ENCODE measurements at places on chromosomes 2 and 18.
A peak's percentile ranks its signal among the peaks of the same experiment; 100 is the strongest.

- DNase-seq: no peak
These were observed 35.0 kb downstream of the TMEM177 start for GRCh38 chr2:119713819-119714490.

DNA sequence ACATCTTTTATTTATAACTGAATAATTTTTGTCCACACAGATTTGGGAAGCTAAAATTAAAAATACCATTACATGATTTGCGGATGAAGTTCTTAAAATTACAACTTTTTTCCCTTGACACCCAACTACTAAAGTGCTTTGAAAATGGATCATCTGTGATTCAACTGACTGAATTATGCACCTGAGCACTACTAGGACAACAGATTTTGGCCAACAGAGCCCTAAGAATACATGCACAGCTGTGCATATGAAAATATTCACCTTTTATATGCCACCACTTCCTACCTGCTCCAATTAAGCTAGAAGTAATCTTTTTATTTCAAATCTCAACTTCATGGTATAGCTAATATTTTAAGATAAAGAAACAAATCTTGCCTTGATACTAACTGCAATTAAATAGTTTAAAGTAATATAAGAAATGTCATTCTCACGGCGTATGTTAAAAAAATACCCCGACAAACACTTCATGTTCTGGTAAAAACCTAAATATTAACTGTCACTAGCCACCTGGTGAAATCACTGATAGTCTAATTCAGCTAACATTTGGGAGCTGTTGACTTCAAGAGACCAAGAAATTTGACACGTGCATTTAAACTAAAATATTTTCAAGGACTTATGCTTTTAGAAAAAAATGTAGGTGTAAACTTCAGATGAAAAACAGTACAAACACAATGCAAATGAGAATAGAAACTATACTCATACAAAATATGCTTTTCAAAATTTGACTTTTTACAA lies 153.7 kb downstream of the SRBD1 start:
- no peak for DNase-seq

GRCh38 chr2:39394516-39394961 lies 42.5 kb downstream of the MAP4K3 start:
- DNase-seq: no peak

DNA sequence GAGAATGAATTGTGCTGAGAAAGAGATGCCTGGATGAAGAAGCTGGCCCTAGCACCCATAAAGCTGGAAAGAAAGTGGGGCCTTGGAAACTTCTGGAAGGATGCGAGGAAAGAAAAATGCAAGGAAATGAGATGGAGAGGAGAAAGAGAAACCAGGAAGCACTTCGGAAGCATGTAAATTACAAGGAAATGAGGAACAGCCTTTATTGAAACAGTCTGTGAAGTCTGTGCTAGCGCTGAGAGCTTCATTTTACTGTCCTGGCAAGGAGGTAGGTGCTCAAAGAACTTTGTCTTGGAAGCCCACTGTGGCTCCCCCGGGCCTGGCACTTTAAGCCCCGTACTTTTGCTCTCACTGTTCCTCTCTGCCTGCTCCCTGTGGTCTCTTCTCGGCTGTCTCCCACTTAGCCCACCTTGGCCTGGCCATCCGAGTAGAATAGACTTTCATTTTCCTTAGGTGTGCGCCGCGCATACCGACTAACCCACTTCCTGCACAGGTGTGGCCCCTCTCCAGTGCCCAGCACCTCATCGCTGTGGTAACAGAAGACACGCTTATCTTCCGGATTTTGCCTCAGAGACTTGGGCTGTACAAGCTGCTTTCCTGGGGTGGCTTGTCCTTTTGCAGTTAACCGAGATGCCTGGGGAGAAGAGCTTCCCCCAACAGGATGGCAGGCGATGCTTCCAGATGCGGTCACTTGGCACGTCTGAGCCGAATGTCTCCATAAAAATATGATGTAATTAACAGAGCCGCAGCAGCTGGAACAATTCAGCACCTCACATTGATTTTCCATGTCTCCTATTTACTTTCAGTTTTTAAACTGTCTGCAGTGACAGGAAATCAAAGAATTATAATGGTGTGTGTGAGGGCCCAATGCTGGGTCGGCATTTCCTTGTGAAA lies 199.6 kb downstream of the HRH4 start:
- peak; percentile 20 for DNase-seq

GRCh38 chr18:49849331-49850217 lies 36.2 kb upstream of the ACAA2 start:
- no peak for DNase-seq

DNA sequence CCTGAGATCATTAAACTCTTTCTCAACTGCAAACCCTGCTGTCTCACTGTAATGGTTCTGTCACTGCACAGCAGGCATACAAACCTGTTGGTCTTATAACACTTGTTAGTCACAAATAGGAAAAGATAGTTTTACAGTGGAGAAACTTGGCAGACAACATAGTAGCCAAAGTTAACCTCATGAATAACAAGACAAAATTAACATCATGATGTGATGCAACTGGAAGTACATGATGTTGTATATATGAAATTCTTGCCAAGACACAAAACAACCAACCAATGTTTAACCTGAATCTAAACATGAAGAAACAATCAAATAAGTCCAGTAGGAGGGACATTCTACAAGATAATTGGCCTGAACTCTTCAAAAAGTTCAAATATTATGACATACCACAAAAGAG lies 189.3 kb downstream of the RNF152 start:
- no peak for DNase-seq

GRCh38 chr2:222823183-222823930 lies 37.5 kb upstream of the ACSL3 start:
- no peak for DNase-seq

- DNase-seq: no peak
These were observed 126.7 kb downstream of the STK39 start for GRCh38 chr2:168120730-168121129.

DNA sequence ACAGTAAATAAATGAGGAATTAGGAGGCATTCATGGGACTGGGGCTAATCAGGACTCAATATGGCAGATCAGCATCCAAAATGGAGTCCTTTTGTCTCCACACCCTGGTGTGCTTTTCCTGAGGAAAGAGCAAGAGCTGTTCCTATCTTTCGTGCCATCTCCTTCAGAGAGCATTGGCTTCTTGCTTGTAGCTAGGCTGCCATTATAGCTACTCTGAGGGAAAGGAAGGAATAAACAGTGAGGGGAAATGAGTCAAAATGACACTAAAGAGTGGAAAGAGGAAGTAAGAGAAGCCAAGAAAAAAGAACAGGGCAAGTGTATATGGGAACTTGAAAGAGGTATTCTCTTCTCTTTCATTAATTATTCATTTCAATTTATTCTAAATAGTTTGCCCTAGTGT lies 8.4 kb upstream of the NMI start:
- no peak for DNase-seq

DNA sequence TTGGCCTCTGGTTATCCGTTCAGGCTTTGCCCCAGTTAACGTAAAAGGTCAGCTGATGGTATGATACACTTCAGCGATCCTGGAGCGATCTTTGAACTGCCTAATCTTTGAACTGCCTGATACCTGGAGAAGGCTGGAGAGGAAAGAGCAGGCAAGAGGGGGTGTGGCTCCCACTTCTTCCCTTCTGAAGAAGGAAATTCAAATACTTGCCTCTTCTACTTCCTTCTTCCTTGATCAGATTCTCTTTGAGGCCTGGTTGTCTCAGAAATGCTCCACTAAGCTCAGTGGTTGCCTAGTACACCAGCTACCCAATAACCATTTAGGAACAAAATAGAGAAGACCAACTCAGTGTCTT lies 619 bp downstream of the GALM start:
- DNase-seq: no peak

DNA sequence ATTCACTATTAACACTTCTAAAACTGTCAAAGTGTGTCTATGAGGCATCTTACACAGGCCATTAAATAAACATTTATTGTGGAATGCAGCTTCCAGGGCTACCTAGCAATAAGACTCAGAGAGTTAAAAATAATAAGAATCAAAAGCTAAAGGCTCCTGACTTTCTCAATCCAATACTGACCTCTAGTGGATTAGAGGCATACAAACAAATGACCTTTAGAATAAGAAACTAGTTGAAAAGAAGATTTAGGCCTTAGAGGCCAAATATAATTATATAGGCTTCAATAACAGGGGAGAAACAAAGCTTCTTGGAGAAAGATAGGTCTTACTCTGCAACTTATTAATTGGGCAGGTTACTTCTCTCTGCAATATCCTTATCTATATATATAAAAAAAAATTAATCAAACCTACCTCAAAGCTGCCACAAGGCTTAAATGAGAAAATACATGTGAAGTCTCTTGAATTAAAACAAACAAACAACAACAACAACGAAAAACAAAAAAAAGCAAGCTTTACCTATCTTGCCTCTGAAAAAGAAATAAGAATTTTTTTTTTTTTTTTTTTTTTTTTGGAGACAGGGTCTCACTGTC lies 246.1 kb downstream of the EXOC6B start:
- DNase-seq: no peak

DNA sequence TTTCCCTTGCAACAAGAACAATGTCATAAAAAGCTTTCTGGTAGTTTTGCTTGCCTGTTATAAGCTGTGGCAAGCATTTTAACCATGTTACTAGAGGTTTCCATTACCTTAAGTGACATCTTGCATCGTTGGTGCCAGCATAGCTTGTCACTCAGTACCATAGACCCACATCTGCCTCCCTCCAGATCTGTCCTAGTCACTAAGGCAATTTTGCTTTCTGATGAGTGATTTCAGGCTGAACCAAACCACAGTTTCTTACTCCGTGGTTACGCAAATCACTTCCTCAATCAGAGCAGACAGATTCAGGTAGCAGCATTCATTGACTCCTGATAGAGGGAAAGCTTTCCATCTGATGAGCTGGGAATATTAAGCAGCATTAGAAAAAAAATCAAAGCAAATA lies 1057.5 kb upstream of the FAM98A start:
- DNase-seq: no peak

- no peak for DNase-seq
These were observed 159.9 kb downstream of the LAMA3 start for GRCh38 chr18:23849141-23849540.
